Activated CD4-positive, alpha-beta T cell treated with anti-CD3 and anti-CD28 coated beads, Interleukin-2, amount 50 U/mL, for 24 hours (primary cell): ENCODE measurements at places on chromosomes 3 and 15.

DNA sequence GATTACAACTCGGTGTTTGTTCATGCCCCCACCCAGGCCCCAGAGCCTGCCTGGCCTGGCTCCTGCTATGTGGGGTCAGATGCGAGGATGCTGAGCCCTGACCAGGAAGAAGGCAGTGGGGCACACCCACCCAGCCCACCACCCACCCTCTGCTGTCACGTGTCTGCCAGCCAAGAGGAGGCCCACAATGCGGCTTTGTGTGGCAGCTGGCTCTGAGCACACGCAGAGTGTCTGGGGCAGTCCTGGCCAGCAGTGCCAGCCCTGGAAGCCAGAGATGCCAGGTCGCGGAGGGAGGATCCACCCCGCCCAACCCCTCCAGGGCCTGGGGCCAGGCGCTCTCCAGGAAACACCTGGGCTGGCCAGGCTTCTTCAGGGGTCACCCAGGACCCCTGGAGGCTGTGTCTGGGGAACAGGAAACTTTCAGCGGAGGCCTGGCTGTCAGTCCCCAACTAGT is 26.4 kb upstream of the KLF13 start:
- no peak for DNase-seq

DNA sequence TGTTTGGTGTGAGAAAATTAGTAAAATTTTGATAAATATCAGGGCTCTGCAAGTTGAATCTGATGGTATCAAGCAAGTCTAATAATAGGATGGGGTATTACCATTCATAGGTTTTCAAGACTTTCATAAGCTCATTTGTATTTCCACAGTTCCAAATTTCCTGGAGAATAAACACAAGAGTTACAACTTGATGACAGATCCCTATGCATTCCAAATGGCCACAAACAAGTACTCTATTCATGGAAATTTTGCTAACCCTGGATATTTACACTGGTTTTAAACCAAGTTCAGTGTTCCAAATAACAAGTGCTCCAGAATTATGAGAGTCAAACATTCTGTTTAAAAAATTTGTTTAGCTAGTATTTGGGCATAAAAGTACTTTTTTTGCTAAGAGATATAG is 75.0 kb upstream of the CNTN6 start:
- no peak for DNase-seq

DNA sequence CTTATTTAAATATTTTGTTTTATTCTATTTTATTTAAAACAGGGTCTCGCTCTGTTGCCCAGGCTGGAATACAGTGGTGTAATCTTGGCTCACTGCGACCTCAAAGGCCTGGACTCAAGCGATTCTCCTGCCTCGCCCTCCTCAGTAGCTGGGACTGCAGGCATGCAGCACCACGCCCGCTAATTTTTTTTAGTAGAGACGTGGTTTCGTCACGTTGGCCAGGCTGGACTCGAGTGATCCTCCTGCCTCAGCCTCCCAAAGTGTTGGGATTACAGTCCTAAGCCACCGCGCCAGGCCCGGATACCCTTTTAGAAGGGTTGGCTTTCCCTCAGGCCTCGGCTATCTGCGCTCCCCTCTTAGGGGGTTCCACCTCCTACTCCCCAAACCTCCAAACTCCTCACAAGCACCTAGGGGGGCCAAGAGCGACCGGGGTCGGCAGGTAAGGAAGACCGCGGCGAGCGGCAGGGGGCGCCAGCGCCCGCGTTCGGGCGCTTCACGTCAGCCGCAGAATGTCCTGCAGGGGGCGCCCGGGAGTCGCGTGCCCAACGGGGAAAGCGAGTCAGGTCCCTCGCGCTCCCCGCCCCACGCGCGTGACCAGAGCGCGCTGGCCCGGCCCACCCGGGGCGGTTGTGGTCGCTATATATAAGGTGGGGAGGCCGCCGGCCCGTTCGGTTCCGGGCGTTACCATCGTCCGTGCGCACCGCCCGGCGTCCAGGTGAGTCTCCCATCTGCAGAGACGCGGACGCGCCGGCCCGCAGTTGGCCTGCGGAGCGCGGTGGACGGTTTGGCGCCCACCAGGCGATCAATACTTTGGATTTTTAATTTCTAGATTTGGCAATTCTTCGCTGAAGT is 51.8 kb upstream of the GATM start:
- peak; percentile 77 for DNase-seq

- DNase-seq: no peak
These were observed 584.4 kb upstream of the TBL1XR1 start for GRCh38 chr3:177781686-177782161.

DNA sequence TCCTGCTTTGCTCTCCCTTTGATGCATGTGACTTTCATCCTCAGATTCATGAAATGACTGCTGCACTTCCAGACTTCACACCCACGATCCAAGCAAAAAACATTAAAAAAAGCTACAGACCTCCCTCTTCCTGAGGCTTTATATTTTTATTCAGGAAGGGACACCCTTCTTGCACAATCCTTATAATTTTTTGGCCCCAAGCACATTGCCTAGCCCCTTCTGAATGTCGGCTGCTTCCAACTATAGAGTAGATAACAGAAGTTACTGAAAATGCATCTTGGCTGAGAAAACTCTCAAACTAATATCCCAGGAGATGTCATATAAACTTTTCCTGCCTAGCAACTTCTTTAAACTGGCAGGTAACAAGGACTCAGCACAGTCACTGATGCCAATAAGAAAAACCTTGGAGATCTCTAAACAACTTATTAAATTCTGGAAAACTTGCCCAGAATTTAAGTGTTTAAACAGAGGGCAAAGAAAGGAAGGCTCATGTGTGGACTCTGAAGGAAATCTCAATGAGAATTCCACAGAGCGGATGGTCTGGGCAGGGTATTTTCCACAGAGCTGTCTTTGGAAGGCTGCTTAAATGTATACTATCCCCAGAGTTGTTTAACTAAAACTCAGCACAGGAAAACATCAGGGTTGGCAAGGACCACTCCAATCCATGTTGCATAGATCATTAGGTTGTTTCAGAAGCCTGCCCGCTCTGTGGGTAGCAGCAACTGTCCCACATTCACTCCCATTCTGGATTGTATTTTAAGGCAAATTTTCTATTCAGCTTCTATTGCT is 746.8 kb upstream of the LMCD1 start:
- no peak for DNase-seq

DNA sequence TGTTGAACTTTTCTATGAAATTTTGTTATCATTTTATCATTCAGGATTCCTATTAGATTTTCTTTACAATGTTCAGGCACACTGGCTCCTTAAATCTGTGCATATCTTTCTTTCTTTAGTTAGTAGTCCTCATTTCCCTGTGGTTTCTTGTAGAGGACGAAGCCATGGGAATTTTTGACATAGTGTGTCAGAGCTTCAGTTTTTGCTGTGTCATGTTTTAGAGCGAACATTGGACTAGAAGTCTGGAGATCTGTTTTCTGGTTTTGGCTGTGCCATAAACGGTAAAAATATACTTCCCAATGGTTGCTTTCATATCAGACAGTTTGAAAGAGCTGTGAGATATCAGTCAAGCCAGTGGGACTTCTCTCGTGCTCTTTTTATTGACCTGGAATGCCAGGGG is 105.2 kb downstream of the CHCHD4 start:
- DNase-seq: no peak

DNA sequence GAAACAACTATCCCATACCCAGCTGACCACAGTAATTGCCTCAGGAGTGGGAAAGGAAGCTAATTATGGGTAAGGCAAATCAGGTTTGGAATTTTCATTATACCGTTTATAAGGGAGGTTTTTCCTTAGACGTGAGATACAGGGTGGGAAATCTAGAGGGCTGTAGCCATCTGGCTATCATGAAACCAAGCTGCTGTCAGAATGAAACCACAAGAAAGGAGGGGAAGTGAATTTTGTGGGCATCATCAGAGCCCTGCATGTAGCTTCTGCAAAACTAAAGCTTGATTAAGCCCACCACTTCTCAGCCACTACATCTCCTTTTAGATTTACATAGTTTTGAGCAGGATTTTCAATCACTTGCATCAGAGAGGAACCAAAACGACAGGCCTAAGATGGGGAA is 893.5 kb downstream of the TUSC7 start:
- no peak for DNase-seq

DNA sequence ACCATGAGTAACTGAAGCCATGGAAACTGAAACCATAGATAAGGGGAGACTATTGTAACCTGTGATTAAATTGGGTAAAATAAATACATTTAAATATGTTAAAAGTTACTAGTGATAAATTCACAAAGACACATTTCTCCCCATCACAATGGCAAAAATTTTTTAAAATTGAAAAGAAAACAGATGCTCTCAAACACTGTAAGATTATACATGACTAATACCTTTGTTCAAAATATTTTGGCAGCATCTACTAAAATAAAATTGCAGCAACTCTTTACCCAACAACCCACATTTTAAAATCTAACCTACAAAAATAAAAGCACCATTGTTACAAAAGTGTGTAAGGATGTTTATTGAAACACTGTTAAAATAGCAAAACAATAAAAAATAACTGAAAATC is 93.3 kb downstream of the CLASP2 start:
- DNase-seq: no peak

- no peak for DNase-seq
These were observed 16.3 kb downstream of the PLXND1 start for GRCh38 chr3:129590215-129590614.

- DNase-seq: no peak
These were observed 42.1 kb downstream of the PPCDC start for GRCh38 chr15:75065467-75065850.

DNA sequence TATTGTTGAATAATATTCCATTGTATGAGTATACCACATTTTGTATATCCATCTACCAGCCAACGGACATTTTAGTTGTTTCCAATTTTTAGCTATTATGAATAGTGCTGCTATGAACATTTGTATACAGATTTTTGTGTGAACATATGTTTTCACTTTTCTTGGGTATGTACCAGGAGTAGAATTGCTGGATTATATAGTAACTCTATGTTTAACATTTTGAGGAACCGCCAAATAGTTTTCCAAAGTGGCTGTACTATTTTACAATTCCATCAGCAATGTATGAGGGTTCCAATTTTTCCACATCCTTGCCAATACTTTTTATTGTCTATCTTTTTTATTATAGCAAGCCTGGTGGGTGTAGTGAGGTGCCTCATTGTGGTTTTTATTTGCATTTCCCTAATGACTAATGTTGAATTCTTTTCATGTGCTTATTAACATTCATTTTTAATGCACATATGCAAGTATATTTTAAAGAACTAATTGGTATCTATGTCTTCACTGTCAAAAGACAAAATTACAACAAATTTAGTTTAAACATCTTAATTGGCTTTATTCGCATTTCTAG is 77.5 kb upstream of the PIAS1 start:
- no peak for DNase-seq

DNA sequence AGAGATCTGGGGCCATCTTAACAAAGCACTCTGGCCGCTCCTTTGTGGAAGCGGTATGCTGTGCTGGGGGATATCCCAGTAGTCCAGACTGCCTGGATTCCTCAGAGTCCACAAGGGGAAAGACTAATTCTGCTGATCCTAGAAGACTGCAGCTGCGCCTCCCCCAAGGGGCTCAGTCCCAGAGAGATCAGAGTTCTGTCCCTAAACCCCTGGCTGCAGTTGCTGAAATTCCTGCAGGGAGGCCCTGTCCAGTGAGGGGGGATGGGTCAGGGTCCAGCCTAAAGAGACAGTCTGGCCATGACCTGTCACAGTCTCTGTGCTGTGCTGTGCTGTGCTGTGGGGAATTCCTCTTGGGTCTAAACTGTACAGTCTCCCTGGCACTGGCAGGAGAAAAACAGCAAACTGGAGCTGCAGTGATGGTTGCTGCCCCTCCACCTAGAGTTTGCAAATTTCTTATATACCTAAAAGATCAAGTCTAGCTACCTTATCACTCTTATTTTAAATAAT is 575.1 kb upstream of the UBE2E2 start:
- no peak for DNase-seq

DNA sequence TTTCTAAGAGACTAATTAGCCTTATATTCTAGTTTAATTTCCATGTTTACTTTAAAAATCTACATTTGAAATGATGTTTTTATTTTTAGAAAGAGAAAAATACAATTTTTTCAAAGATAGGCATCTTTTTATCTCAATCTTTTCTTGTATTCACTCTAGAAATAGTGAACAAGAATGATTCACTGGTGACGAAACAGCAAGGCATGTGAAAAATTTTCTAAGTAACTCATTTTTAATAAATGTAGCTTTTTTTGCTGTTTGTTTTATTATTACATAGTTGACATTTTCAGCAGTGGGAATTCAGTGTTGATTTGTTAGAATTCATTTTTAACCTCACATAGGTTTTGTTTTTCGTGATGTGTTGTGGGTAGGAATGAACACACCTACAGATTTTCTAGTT is 1226.4 kb downstream of the NSUN3 start:
- DNase-seq: no peak

- DNase-seq: peak; percentile 83
These were observed 8.1 kb upstream of the ADAMTS17 start for GRCh38 chr15:100349696-100350433.
